ENCODE measurements at places on chromosomes 3 and 15.

DNA sequence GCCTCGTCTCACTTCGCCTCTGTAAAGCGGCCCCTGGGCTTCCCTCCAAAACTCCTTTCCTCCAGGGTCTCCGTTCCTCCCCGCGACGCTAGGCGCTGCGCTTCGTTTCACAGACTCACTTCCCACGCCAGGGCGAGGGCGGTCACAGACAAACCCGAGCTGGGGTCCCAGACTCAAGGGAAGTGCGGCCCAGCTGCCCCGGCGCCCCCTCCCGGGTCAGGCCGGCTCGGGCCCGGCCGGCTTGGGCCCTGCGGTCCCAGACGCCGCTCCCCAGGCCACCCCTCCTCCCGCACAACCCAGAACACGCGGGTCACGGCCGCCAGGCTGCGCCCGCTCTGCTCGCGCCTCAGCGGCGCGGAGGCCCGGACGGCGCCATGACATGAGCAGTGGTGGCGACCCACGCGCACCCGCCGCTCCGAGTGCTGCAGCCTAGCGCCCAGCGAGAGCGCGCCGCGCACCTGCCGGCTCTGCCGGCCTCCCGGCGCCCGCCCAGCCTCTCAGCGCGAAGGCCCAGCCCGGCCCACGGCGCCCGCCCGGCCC, 547 bp downstream of the NUP210 start:
- DNase-seq, result no peak

DNA sequence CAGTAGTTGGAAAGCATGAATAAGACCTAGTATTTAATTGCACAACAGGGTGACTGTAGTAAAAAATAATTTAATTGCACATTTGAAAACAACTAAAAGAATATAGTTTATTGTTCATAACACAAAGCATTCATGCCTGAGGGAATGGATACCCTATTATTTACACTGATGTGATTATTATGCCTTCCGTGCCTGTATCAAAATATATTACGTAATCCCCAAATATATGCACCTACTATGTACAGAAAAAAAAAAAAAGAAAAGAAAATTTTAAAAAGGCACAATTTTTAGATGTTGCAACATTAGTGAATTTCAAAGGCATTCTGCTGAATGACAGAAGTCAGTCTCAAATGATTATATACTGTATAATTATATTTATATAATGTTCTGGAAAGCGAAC, 647.2 kb upstream of the BCHE start:
- no peak for DNase-seq

GRCh38 chr15:57118013-57118799, 199.8 kb downstream of the TCF12 start:
- DNase-seq, result peak; percentile 29

DNA sequence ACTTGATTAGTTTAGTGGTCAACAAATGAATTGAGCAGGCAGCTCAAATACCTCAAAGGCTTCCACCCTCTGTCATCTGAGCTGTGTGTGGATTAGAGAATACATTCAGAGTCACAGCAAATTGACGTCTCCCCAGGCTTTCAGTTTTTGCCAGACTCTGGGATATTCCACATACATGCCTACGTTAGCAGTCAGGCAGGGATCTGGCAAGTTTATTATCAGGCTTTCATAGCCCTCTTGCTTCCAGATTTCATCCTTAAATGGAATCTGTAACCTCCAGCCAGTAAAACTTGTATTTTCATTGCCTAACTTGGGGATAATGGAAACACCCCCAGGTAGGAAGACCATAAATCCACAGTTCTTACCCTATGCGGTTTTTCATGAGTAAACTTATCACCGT, 115.9 kb downstream of the RASA2 start:
- DNase-seq, result no peak

DNA sequence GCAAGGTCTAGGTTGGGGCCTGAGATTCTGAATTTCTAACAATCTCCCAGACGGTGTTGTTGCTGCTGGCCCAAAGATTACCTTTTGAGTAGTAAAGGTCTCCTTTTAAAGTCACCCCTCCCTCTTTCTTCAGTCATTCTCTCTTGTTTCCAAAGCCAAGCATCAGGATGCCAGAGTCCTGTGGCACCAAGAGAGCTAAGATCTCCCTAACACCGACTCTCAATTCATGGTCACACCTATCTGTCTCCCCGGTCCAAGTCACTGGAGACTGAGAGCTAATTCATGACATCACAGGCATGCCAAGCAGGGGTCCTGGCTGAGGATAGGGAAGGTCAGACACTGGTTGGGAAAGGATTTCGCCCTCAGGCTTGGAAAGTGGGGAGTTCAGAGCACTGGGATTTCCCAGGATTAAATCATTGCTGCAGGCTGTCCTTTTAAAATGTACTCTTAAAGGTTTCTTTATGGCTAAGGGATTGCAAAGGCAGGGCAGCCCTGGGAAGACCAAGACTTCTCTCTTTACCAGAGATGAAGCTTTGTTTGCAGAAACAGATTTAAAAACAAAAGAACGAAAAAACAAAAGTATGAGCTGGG, 7.3 kb downstream of the SHOX2 start:
- DNase-seq, result peak; percentile 9

DNA sequence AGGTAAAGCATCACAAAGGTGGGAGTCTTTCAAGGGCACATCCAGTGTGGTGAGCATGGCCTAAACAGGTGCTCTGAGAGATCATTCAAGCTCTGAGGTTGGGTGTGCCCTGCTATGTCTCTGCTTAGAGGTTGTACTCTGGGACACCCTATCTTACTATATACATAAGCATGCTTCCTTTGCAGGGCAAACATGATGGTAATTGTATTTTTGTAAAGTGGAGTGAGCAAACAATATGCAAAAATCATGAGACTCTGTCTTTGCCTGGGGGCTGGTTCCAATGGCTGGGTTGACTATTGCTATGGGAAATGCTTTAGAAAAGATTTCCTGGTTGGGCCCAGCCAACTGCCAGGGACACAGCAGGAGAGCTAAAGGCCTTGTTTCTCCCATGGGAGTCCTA, 315.1 kb upstream of the TLE3 start:
- DNase-seq, result no peak

DNA sequence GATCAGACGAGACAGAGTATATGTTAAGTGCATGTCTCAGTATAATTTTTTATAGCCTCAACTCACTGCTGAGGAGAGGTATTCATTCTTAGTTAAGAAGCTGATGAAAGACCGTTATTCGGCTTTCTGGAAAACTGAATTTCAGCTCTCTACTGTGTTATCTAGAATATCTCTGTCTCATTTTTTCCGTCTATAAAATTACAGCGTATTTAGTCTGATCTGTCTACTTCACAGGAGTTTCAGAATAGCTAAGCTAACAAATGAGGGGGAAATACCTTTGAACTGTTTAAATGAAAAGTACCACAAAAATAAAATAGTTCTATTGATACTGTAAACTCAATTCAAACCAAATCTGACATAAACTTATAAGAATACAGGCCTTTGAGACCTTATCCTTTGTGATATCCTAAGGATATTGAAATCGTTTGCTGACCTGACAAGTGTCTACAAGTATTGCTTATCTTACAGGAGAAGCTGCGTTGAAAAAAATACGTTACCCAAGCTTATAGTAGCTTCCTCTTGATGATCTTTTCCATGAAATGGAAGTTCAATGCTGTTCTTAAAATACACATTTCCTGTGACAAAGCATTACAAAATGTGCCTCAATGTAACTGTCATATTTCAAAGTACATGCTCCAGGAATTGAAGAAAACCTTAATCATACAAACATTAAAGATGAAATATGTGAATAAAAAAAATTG, 104.6 kb downstream of the IL1RAP start:
- DNase-seq, result no peak

- no peak for DNase-seq
These were observed 336.4 kb upstream of the SATB1 start for GRCh38 chr3:18761530-18761929.

GRCh38 chr15:100261302-100262240, 80.2 kb downstream of the ADAMTS17 start:
- DNase-seq, result no peak

GRCh38 chr3:183313764-183314163, 60.7 kb downstream of the B3GNT5 start:
- DNase-seq, result no peak

GRCh38 chr3:194375473-194376240, 6.1 kb upstream of the LRRC15 start:
- DNase-seq, result no peak

GRCh38 chr3:58572013-58572633, 5.1 kb downstream of the FAM107A start:
- DNase-seq, result no peak
